ENCODE measurements at places on chromosomes 2 and 18.

DNA sequence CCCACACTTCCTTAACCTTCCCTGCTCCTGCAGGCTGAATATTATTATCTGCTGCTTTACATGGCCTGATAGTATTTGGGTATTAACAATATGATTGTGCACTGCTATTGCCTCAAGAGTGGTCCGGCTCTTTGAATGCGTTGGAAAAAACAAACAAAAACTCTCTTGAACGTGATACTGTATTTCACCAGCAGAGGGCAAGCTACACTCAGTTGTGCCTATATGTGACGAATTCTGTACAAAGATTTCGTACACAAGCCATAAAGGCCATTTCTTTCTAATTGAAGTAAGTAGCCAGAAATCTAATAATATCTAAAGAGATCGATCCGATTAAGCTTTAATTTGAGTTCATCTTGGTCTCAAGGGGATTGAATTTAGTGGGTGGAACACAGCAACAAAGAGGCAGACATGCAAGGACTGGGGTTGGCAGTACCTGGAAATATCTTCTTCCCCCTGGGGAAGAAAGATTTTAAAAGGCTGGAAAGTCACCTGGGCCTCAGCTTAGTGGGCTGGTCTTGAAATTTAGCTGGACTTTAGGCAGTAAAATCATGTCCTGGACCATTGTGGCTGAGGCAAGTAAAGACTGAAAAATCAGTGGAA lies 49.3 kb upstream of the RAB6D start:
- peak; percentile 43 for DNase-seq

- DNase-seq: no peak
Measured at GRCh38 chr18:31649978-31650719, 34.2 kb downstream of the B4GALT6 start.

- no peak for DNase-seq
Measured at GRCh38 chr2:34001557-34001956, 402.5 kb upstream of the FAM98A start.

- DNase-seq: no peak
Measured at GRCh38 chr2:217922101-217923006, 80.4 kb downstream of the TNS1 start.

- DNase-seq: no peak
Measured at GRCh38 chr2:24313744-24314632, 46.3 kb downstream of the ITSN2 start.

GRCh38 chr2:241279413-241279812 lies 36.1 kb downstream of the HDLBP start:
- DNase-seq: no peak

Data from fibroblast of the conjunctiva (primary cell).